ENCODE measurements at places on chromosomes 7 and 10. TPM values are rescaled to one million over a fixed set of nuclear protein-coding genes. Genes with fewer than 3 reads are reported as not detected.
A peak's percentile ranks its signal among the peaks of the same experiment; 100 is the strongest.

Gene CALML3
- not detected for total RNA-seq

GRCh38 chr7:150450491-150451001 is at the start of gene GIMAP8:
GIMAP8 (plus strand) TSS chr7:150450630; CDS start chr7:150466699, 16,069 bp downstream.
- no peaks in the 10 kb centered on the region for H3K27me3 ChIP-seq
- peaks cover 12% of the 10 kb centered on the region for H3K4me1 ChIP-seq
- peak within 1 kb of the TSS; percentile 87 for H3K27ac ChIP-seq
- H3K4me3 ChIP-seq: peak within 1 kb of the TSS; percentile 58

- peak overlapping the region; percentile 65 for H3K27ac ChIP-seq
- H3K4me1 ChIP-seq: peaks cover 30% of the 10 kb centered on the region
- no peaks in the 10 kb centered on the region for H3K27me3 ChIP-seq
- H3K36me3 ChIP-seq: no peaks in the 10 kb centered on the region
- DNase-seq: peak; percentile 62
Observed at GRCh38 chr10:119340893-119341458, 133.6 kb downstream of the GRK5 start.

DNA sequence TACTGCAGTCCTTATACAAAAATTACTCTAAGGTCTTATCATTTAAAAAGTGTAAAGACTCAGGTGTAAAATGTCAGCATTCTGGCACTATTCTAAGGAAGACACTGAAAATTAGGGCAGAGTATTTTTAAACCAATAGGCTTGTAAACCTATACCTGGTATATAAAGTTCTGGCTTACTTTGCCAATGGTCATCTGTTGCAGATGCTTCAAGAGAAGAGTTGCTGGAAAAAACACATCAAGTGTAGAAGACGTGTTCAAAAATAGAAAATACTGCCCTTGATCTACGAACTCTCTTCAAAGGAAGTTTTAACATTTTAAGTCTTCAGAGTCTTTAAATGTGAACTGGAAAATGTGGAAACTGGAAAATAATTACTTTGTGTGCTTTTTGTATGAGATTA is 23.9 kb downstream of the NT5C3A start:
- DNase-seq: no peak
- no peaks in the 10 kb centered on the region for H3K36me3 ChIP-seq
- H3K27me3 ChIP-seq: no peaks in the 10 kb centered on the region
- peaks cover 24% of the 10 kb centered on the region for H3K4me1 ChIP-seq

GRCh38 chr7:138727336-138728099 is 26.4 kb upstream of the SVOPL start:
- no peaks in the 10 kb centered on the region for H3K36me3 ChIP-seq
- H3K27me3 ChIP-seq: no peaks in the 10 kb centered on the region
- H3K27ac ChIP-seq: no peak overlapping the region
- no peak overlapping the region for H3K4me3 ChIP-seq

DNA sequence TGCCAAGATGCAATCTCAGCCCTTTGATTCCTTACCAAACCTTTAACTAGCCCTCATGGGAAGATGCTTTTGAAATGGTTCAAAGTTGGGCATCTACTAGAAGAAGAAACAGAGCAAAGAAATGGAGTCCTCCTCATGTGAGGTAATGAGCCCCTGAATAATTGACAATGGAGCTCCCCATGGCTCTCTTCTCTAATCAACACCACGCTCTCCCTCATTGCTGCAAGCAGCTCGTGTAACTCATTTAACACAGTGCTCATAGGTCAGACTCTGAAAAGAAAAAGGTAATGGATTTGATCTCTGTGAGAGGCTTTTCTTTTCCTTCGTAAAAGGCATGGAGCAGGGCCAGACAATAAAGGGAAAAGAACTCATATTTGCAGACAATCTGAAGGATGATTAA is 312.8 kb downstream of the PHTF2 start:
- no peaks in the 10 kb centered on the region for H3K36me3 ChIP-seq
- no peak for DNase-seq
- no peaks in the 10 kb centered on the region for H3K4me1 ChIP-seq
- no peak overlapping the region for H3K27ac ChIP-seq

DNA sequence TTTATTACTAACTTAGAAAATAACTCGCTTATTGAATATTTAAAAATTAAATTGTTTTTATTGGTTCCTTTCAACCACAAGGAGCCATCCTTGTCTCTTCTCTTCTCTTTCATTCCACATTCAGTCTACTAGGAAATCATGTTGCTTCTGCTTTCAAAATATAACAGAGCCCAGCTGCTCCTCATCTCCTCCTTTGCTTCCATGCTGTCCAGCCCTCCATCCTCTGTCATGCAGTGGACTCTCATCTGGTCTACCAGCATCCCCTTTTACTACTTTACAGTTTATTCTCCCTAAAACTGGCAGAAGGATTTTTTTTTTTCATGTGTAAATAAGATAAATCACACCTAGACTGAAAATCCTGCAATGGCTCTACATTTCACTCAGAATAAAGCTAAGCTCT is 198.2 kb upstream of the CSTF2T start:
- no peaks in the 10 kb centered on the region for H3K36me3 ChIP-seq
- no peak overlapping the region for H3K27ac ChIP-seq
- no peaks in the 10 kb centered on the region for H3K27me3 ChIP-seq
- H3K4me3 ChIP-seq: no peak overlapping the region

DNA sequence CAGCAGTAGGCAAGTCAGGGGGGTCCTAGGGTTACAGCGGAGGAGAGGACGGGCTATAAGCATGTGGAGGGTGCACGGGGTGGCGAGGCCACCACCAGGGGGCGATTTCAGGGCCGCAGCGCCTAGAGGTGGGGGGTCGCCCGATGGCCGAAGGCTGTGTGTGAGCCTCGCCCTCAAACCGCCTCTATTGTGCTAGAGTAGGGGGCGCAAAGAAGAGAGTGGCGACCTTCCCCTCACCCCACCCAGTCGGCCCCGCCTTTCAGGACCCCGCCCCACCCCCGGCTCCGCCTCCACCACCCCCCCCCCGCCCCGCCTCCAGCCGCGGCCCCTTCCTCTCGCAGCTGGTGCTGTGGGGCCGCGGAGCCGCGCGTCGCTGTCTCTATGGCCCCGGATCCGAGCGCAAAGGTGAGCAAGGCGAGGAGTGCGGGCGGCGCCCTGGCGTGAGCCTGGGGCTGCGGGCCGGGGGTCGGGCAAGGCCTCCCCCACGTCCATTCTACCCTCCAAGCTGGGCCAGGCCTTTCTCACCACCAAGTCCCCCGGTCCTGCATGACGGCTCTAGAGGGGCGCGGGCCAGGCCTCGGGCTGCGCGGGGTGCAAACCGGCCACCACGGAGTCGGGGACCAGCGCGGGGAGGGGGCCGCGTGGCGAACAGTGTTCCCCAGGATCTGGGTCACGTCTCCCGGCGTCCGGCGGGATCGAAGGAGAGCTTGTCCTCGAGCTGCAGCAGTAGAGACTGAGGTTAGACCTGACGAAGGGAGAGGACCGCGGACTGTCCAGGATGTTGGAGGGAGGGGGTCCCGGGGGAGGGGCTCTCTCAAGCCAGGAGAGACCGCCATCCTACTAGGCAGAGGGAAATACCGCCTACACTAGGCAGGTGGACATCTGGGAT is at the start of gene SEMA4G:
Gene SEMA4G (plus strand): TSS at position 318 of the 889 bp plus-strand sequence. CDS start 3,409 bp downstream, outside the sequence.
- H3K36me3 ChIP-seq: peaks cover 14% of the 10 kb centered on the region
- DNase-seq: peak; percentile 77
- no peak within 1 kb of the TSS for H3K27ac ChIP-seq
- no peaks in the 10 kb centered on the region for H3K27me3 ChIP-seq

DNA sequence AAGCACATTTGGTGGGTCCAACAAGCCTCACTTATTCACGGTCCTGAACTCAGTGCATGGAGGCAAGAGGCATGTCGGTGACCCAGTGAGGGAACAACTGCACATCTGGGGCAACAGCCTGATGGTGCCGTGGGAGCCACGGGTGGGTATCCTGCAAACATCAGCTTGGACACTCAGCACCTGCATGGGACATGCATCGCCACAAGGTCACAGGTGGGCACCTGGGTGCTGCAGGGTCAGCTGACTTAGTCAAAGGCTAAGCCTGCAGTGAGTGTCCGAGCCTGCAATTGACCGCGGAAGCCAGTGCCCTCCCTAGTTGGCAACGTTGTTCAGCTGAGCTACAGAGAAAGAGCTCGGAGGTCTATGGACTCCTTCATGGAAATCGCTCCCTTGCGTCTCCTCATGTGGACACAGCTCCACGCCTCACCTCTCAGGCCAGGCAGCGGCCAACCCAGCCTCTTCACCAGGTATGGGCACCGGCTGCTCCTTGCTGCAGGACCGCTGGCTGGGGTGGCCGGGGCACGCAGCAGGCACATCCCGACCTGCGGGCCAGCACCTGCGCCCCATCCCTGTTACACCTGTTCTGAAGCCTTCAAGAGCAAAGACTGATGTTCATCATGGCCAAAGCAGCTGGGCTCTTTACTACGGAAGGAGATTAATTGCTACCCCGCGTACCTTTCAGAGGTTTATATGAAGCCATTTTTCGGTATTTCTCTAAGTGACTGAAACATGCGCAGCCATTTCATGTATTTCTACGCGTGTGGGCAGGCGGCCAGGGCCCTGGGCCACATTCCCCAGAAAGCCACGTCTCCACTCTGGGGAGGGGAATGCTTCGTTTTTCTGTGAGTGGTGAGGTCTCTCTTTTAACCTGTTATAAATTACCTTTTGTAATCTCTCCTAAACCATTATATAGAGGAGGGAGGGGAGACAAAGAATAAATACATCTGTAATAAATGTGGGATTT is 380.7 kb downstream of the DNAJB6 start:
- no peak for DNase-seq
- no peaks in the 10 kb centered on the region for H3K36me3 ChIP-seq
- H3K4me3 ChIP-seq: no peak overlapping the region
- H3K27ac ChIP-seq: no peak overlapping the region
- no peaks in the 10 kb centered on the region for H3K4me1 ChIP-seq

All from upper lobe of right lung (tissue), 1 donor.